T-helper 17 cell (primary cell): ENCODE measurements at places on chromosomes 2 and 18.

GRCh38 chr2:98280376-98281102, 65.7 kb upstream of the CNGA3 start:
- no peak for DNase-seq

GRCh38 chr18:24460388-24460787, at the start of gene HRH4:
TSS of gene HRH4 (plus strand) at chr18:24460637. CDS start at chr18:24460729, 92 bp downstream.
- DNase-seq: no peak

DNA sequence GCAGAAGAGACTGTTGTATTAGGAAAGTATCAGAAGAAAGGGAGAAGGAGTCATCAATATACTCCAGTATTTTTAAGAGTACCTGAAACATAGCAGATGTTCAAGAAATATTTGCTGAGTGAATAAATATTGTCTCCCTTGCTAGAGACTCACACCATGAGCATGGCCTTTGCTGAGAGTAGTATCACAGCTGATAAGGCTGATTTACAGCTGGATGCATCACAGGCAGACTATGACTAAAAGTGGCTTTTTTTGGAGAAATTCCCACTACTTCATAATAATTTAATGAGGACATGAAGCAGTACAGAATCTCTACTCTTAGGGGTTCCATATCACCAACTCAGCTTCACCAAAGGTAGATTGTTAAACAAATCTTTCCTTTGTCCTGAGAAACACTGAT, 373.3 kb downstream of the RBM43 start:
- DNase-seq: no peak

GRCh38 chr2:238848691-238848975, 748 bp downstream of the TWIST2 start:
- DNase-seq: no peak

GRCh38 chr2:98948956-98949739, 13.1 kb upstream of the CRACDL start:
- no peak for DNase-seq

- DNase-seq: no peak
Measured at GRCh38 chr2:228938629-228939028, 332.5 kb downstream of the PID1 start.

GRCh38 chr2:240347373-240347940, 88.0 kb upstream of the GPC1 start:
- DNase-seq: no peak

GRCh38 chr2:64721320-64721623, 67.6 kb upstream of the SERTAD2 start:
- DNase-seq: no peak

GRCh38 chr2:41717839-41718238, 330.0 kb upstream of the PKDCC start:
- no peak for DNase-seq

DNA sequence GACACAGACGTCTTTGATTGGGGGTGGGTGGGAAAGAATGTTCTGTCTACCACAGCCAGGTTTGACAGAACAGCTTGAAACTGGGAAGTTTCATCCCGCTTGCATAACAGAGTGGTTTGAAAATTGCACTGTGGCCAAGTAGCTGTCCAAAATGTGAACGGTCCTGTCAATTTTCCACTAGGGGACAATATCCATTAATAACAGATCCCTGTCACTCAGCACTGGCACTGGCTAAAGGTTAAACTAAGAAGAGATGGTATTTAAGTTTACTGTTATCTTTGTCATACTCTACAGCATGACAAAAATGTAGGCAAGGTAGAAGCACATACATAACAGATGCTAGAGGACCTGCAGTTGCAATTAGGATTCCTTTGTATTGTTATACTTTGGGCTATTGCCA, 55.6 kb upstream of the ACMSD start:
- DNase-seq: no peak

DNA sequence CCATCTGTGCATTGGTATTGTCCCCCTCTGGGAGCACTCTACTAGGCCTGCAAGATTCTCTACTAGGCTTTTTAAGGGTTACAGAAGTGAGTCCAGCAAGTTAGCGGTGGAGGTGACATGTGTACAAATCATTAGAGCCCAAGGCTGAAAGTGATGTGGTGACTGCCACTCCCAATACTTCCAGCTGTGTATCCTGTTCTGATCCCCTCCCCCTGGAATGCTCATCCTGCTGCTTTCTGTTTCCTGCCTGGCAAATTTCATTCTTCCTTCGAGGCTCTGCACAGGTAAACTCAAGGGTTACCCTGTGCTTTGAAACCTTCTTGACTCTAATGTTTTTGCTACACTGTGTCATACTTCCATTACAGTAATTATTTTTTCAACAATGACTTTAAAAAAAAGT, 258.5 kb upstream of the REV1 start:
- DNase-seq: no peak

- DNase-seq: no peak
Measured at GRCh38 chr2:45043174-45043573, 33.9 kb upstream of the SIX2 start.

DNA sequence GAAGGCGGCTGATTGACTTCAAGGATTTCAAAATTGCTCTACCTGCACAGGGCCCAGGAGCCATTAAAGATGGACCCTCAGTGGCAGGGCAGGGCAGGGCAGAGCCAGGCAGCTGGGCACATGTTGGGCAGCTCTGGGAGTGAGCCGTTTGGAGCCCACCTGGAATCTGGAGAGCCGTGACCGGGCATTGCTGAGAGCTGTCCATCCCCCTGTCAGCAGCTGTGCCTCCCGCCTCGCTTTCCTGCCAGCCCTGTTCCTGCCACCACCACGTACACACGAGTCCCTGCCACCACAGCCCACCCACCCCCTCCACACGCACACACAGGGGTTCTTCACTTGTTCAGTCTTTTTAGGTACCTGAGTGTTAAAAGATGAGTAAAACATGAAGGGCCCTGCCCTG, 22.9 kb downstream of the ATOH8 start:
- no peak for DNase-seq

DNA sequence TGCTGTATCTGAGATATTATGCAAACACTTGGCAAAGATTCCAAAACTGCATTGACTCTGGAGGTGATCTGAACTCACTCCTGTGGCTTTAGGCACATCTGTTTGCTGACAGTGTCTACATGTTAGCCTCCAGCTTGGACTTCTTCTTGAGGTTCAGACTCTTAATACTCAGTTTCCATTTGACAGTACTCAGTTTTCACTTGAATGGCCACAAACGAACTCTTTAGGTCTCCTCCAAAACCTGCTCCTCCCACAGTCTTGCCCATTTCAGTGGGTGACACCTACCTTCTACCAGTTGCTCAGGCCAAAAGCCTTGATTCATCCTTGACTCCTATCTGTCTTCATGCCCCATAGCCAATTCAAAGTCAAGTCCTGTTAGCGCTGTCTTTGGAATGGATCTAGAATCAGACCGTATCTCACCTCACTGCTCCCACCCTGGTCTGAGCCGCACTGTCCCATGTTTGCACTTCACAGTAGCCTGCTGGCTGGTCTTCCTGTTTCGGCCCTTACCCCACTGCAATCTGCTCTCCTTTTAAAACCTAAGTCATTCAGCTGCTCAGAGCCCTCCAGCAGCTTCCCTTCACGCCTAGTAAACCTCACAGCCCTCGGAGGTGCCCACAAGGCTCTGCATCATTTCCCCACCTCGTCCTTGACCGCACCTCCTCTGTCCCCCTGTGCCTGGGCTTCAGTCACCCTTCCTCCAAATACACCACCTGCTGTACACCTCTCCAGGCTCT, 10.5 kb downstream of the ATG16L1 start:
- DNase-seq: no peak

- DNase-seq: no peak
Measured at GRCh38 chr2:181366675-181367175, 90.5 kb upstream of the ITGA4 start.

GRCh38 chr2:80073134-80073561, 231.4 kb downstream of the LRRTM1 start:
- DNase-seq: no peak

GRCh38 chr18:6520901-6521300, 106.2 kb upstream of the L3MBTL4 start:
- DNase-seq: no peak

DNA sequence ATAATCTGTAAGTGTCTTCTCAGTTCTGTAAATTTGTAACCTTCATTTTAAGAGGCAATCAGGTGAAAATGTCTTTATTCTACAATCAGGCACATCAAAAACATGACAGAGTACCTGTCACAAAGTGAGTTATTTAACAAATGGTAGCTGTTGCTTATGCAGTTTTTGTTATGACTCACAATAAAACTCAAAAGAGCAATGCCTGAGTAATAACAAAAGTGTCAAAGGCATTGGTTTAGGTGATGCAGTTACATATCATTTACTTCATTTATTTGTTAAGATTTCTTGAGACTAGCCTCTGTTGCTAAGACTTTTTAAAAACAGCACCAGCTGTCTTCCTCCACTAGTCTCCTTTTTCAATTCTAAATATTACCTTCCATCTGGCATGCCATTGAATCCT, 177.8 kb downstream of the KIAA1328 start:
- no peak for DNase-seq

DNA sequence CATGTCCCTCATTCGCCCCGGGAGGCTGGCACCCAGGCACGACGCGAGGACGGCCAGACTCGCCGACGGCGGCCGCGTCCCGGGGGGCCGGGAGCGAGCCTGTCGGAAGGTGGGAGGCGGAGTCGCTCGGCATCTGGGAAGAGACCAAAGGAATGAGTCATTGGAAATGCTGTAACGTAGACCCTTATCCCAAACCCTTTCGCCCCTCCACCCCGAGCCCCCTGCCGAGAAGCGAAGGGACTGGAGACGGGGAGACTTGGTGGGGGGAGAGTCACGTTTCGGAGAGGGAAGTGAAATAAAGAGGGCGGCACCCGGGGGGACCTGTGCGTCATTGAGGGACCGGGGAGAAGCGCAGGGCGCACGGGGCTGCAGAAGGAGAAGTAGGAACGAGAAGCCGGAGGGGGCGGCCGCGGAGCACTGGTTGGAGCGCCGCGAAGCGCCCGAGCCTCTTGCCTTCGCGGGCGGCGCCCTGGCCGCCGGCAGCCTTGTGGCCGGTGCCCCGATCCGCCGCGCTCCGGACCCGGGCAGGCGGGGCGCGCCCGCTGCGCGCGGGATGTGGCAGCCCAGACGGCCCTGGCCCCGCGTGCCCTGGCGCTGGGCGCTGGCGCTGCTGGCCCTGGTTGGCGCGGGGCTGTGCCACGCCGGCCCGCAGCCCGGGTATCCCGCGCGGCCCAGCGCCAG, at the start of gene EMILIN2:
TSS of gene EMILIN2 (plus strand) at position 371 of the 681 bp plus-strand sequence. CDS start at position 554, 183 bp downstream.
- no peak for DNase-seq

GRCh38 chr2:42210203-42210602, 41.0 kb downstream of the EML4 start:
- DNase-seq: no peak

GRCh38 chr2:172861656-172862476, 126.2 kb downstream of the RAPGEF4 start:
- no peak for DNase-seq

DNA sequence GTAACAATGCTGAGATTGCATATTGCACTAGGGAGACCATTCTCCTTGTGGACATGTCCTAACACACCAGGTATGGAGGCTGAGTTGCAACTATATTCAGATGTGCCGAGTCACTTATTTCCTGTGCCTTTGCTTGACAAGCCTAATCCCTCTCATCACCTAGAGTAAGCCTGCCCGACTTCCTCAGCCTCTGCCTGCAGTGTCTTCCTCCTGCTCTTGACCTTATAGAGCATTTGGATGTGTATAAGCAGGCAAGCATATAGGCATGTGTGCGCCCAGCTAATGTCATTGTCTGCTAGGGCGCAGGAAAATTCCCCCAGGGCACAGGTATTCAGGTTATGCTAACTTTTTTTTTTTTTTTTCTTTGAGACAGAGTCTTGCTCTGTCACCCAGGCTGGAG, 316.9 kb downstream of the CDH2 start:
- DNase-seq: no peak

- DNase-seq: no peak
Measured at GRCh38 chr18:31197676-31198075, 35.0 kb upstream of the DSC1 start.

DNA sequence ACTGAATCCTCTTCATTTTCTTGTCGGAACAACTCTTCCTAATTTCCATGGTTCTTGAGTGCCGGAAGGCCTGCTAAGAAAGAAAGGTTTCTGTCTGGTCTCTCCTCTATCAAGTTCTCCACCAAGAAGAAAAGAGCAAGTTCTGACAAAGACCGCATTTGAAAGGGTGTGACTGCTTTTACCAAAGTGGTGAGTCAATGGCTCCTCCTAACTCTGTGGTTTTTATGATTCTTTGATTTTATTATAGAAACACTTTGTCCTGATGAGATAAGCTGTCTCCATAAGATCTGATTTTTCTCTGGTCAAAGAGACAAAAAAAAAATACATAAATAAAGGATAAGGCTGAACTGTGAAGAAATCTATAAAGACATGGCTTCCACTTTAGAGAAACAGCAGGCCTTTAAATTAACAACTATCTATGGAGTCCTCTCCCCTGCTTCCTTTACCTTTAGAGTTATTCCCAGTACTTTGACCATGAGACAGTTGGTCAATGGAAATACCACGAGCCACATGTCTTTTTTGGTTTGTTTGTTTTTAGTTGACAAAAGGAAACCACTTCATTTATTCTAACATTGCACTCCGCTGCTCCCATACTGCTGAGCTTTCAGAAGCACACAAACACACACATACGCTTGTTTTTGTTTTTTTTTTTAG, 67.7 kb downstream of the REL start:
- no peak for DNase-seq

- no peak for DNase-seq
Measured at GRCh38 chr2:111030945-111031344, 89.8 kb upstream of the BCL2L11 start.

DNA sequence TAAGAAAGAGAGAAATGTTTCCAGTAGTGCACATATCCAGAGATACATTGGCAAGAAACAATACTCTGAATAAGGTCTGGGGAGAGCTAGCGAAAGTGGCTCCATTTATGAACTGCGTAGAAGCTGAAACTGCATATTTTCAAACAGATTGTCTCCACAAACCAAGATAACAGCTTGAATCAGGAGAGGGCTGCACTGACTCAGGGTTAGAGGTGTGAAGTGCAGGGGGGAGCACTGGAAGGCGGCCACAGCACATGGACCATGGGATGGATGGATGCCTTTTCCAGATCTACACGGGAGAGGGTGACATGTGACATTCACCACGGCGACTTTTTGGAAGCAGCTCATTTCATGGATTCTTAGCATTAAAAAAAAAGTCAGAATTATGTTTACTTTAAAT, 729.4 kb downstream of the RNF144A start:
- DNase-seq: no peak

DNA sequence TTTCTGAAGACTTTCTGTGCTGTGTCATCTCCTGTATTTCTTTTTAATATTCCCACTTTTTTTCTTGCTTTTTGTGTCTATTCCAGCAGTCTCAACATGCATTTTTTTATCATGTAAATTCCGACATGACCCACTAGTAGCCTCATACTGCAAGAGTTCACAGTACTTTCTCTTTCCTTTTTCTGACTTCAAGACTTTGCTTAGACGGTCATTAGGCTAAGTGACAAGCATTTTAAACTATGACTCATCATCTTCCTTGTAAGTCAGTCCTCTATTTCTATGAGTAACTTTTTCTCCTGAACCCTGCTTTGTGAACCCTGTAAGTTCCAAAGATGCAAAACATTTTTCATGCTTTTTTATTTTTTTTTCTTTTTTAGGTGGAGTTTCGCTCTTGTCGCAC, 381.2 kb downstream of the TXNL1 start:
- no peak for DNase-seq
